ENCODE measurements at places on chromosomes 4 and X. TPM values are rescaled to one million over a fixed set of nuclear protein-coding genes. Genes with fewer than 3 reads are reported as not detected.

Gene CFP
- total RNA-seq = 1.9 TPM

Gene WAS
- total RNA-seq = 0.39 TPM

Gene MTTP
- total RNA-seq = not detected

Gene LDB2
- total RNA-seq = 57.1 TPM

Gene ADH7
- not detected for total RNA-seq

Gene CHST7
- total RNA-seq = 33.1 TPM

Gene FAM114A1
- 122 TPM for total RNA-seq

Gene SMIM10L2A
- 1.3 TPM for total RNA-seq

Gene HAND2
- total RNA-seq = not detected

Gene F9
- not detected for total RNA-seq

Gene DBET
- total RNA-seq = not detected

Gene SPARCL1
- total RNA-seq = not detected

Measured in glomerular endothelial cell (primary cell).